ENCODE measurements at places on chromosomes 12 and 14. TPM values are rescaled to one million over a fixed set of nuclear protein-coding genes. Genes with fewer than 3 reads are reported as not detected.
A peak's percentile ranks its signal among the peaks of the same experiment; 100 is the strongest.

DNA sequence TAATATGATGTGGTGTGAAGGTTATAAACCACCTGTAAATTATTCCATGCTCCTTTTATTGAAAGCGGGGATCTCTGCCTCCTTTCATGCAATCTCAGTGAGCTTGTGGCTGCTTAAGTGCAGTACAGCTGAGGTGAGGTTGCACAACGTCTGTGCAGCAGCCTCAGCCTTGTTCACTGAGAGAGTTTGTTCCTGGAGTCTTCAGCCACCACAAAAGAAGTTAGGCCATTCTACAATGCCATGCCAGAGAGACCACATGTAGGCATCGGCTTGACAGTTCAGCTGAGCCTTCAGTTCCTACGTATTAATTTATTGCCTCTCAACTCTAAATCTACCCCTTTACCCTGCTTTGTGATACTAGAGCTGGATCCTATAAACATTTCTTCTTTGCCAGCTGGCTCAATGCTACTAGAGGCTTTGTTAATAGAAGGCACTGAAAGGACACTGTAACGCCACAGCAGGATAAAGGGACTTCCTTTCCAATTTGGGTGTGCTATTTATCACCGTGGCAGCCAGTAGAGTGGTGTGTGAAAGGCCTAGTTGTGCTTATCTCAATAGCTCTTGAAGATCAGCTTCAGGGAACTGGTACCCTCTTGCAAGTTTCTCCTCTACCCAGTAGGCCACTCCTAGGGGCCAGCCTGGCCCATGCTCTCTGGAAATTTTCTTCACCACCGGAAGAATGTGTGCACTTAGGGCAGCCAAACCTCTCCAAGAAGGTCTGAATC, 337.7 kb downstream of the IPO8 start:
- no peak overlapping the region for H3K4me3 ChIP-seq
- H3K27me3 ChIP-seq = no peaks in the 10 kb centered on the region
- H3K27ac ChIP-seq = no peak overlapping the region
- no peaks in the 10 kb centered on the region for H3K36me3 ChIP-seq
- no peaks in the 10 kb centered on the region for H3K4me1 ChIP-seq

- H3K27ac ChIP-seq = peak overlapping the region; percentile 75
- peak overlapping the region; percentile 19 for H3K4me3 ChIP-seq
- DNase-seq = no peak
These were observed 309.6 kb downstream of the TMTC2 start for GRCh38 chr12:82996168-82996812.

GRCh38 chr12:71134405-71134804, 23.4 kb downstream of the TSPAN8 start:
- H3K36me3 ChIP-seq = no peaks in the 10 kb centered on the region
- no peaks in the 10 kb centered on the region for H3K27me3 ChIP-seq
- H3K4me1 ChIP-seq = peaks cover 19% of the 10 kb centered on the region
- H3K27ac ChIP-seq = no peak overlapping the region

- no peaks in the 10 kb centered on the region for H3K27me3 ChIP-seq
- H3K27ac ChIP-seq = no peak overlapping the region
- H3K36me3 ChIP-seq = peaks cover 9% of the 10 kb centered on the region
- no peak overlapping the region for H3K4me3 ChIP-seq
- no peak for DNase-seq
These were observed 24.1 kb downstream of the DUSP16 start for GRCh38 chr12:12538535-12538934.

DNA sequence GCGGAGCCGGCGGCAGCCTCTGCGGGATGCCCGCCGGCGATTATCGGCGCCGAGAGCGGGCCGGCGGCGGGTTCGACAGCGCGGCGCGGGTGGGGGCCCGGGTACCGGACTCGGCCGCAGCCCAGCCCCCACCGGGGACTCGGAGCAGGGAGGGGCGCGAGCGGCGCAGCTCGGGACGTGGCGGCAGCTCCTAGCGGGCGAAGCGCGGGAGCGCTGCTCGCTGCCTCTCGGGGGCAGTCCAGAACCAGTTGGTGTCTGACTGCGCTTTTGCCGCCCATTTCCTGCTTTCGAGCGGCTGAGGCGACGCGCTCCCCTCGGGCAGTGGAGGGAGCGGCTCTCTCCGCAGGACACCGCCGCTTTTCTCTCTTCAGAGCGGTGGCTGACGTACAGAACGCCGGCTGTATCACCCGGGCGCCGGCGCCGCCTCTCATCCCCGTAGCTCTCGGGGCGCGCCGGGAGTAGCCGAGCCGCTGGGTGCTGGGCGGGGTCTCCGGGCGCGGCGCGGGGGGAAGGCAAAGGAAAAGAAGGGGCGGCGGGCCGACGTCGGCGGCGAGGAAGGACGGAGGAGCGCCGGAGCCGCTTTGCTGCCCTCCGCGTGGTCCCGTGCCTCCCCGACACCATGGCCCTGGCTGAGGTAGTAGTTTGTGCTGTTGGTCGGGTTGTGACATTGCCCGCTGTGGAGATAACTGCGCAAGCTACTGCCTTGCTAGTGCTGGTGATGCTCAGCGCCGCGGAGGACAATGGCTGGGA, 136.6 kb downstream of the MON2 start:
- H3K4me1 ChIP-seq = peaks cover 27% of the 10 kb centered on the region
- H3K27me3 ChIP-seq = no peaks in the 10 kb centered on the region
- H3K36me3 ChIP-seq = no peaks in the 10 kb centered on the region

- peaks cover 10% of the 10 kb centered on the region for H3K36me3 ChIP-seq
- no peak overlapping the region for H3K27ac ChIP-seq
- H3K4me3 ChIP-seq = no peak overlapping the region
- no peak for DNase-seq
- no peaks in the 10 kb centered on the region for H3K27me3 ChIP-seq
- H3K4me1 ChIP-seq = no peaks in the 10 kb centered on the region
These were observed 70.6 kb downstream of the IFT43 start for GRCh38 chr14:76056128-76056527.

GRCh38 chr12:2732290-2732689, 62.5 kb upstream of the FKBP4 start:
- DNase-seq = no peak
- no peak overlapping the region for H3K27ac ChIP-seq
- H3K27me3 ChIP-seq = peaks cover 86% of the 10 kb centered on the region

DNA sequence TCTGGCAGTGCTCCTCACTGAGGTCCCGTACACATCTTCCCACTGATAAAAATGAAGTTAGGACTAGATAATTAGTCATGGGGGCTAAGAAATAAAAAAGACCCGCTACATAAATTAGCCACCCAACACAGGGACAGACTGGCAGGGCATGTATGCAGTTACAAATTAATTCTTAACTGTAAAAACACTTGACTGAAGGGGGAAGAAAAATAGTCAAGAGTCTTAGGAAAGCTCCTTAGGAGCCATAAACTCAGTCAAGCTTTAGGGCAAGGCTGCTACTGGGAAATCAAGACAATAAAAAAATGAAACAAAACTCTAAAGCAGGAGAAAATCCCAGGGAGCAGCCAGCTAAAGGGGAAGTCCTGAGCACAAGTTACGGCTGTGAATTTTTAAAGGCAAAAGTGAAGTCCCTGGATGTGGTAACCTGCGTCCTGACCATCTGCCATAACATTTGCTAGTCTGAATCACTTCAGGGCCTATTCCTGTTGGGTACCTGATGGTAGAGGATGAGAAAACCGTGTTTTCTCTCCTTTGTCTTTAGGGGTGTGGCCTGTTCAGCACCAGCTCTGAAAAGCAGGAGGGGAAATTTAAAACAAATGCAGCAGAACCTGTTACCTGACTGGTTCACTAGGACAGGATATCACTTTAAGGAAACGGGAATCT, 7.5 kb upstream of the NPFF start:
- H3K36me3 ChIP-seq = peaks cover 12% of the 10 kb centered on the region
- peak overlapping the region; percentile 35 for H3K27ac ChIP-seq
- DNase-seq = no peak
- no peaks in the 10 kb centered on the region for H3K27me3 ChIP-seq
- no peak overlapping the region for H3K4me3 ChIP-seq

- no peak overlapping the region for H3K27ac ChIP-seq
- H3K27me3 ChIP-seq = peaks cover 39% of the 10 kb centered on the region
- H3K4me1 ChIP-seq = peaks cover 20% of the 10 kb centered on the region
- DNase-seq = no peak
- H3K4me3 ChIP-seq = no peak overlapping the region
- H3K36me3 ChIP-seq = no peaks in the 10 kb centered on the region
These were observed 21.9 kb upstream of the PGF start for GRCh38 chr14:74977164-74977900.

DNA sequence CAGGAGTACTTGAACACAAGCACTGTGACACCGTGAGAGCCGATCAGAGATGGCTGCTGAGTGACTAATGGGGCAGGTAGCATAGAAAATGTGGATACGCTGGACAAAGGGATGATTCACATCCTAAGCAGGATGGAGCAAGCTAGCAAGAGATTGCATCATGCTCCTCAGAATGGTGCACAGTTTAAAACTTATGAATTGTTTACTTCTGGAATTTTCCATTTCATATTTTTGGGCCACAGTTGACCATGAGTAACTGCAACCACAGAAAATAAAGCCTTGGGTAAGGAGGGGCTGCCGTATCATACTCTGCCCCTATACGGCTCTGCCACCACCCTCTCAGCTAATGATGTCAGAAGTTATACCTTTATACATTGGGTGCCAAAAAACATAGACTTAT, 23.3 kb upstream of the MARK3 start:
- no peak overlapping the region for H3K27ac ChIP-seq
- no peak for DNase-seq
- H3K4me3 ChIP-seq = no peak overlapping the region
- peaks cover 4% of the 10 kb centered on the region for H3K36me3 ChIP-seq
- no peaks in the 10 kb centered on the region for H3K4me1 ChIP-seq
- H3K27me3 ChIP-seq = no peaks in the 10 kb centered on the region

Gene SETD1B
- 27.2 TPM for total RNA-seq

Gene C12orf50
- 0.10 TPM for total RNA-seq

Gene TAS2R8
- total RNA-seq = 0.24 TPM

Gene ADAM21
- 0.12 TPM for total RNA-seq

Gene HOXC9
- not detected for total RNA-seq
